ENCODE measurements at places on chromosomes 4 and X. TPM values are rescaled to one million over a fixed set of nuclear protein-coding genes. Genes with fewer than 3 reads are reported as not detected.

- DNase-seq = no peak
Measured at GRCh38 chr4:72948080-72948479, 121.4 kb downstream of the COX18 start.

- no peak for DNase-seq
Measured at GRCh38 chr4:79413032-79413885, 5.2 kb upstream of the GK2 start.

DNA sequence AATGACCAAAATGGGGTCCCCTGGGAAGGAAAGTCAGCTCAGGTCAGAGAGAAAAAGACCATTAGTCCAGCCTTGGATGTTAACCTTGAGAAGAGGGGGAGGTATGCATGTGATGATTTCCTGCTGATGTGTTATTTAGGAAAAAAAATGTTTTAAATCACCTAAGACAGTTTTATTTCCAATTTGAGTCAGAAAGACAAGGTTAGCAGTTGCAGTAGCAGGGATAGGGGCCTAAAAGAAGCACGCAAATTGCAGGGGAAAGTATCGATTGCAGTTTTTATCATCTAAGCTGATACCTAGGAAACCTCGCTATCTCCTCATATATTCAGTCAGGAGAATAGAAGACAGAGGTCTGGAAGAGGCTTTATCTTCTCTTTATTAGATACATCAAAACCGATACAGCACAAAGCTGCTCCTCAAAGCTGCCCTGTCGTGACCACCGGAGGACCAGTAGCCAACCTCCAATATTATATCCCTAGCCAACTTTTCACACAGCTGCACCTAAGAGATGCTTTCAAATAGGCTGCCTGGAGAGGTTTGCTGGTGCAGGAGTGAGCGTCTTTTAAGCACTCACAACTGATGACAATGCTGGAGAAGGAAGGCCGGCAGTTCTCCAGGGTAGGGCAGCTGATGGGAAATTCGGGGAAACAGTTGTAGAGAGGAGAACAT is 289.4 kb downstream of the INPP4B start:
- no peak for DNase-seq

GRCh38 chr4:186304866-186305505 is 39.0 kb downstream of the F11 start:
- DNase-seq = no peak

DNA sequence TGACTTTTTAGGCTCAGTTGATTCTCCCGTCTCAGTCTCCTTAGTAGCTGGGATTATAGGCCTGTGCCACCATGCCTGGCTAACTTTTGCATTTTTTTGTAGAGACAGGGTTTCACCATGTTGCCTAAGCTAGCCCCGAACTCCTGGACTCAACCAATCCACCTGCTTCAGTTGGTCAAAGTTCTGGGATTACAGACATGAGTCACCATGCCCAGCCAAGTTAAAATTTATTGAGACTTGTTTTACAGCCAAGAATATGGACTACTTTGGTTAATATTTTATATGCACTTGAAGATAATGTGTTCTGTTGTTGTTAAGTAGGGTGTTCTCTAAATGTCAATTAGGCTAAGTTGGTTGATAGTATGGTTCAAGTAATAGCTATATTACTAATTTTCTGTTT is 58.7 kb downstream of the CYTL1 start:
- DNase-seq = no peak

DNA sequence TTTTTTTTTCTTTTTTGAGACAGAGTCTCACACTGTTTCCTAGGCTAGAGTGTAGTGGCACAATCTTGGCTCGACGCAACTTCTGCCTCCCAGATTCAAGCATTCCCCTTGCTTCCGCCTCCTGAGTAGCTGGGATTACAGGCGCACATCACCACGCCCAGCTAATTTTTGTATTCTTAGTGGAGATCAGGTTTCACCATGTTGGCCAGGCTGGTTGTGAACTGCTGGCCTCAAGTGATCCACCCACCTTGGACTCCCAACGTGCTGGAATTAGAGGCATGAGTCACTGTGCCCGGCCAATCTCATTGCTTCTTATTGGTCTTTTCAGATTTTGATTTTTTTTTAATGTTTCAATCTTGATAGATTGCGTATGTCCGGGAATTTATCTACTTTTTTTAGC is 124.4 kb downstream of the NBDY start:
- DNase-seq = no peak

DNA sequence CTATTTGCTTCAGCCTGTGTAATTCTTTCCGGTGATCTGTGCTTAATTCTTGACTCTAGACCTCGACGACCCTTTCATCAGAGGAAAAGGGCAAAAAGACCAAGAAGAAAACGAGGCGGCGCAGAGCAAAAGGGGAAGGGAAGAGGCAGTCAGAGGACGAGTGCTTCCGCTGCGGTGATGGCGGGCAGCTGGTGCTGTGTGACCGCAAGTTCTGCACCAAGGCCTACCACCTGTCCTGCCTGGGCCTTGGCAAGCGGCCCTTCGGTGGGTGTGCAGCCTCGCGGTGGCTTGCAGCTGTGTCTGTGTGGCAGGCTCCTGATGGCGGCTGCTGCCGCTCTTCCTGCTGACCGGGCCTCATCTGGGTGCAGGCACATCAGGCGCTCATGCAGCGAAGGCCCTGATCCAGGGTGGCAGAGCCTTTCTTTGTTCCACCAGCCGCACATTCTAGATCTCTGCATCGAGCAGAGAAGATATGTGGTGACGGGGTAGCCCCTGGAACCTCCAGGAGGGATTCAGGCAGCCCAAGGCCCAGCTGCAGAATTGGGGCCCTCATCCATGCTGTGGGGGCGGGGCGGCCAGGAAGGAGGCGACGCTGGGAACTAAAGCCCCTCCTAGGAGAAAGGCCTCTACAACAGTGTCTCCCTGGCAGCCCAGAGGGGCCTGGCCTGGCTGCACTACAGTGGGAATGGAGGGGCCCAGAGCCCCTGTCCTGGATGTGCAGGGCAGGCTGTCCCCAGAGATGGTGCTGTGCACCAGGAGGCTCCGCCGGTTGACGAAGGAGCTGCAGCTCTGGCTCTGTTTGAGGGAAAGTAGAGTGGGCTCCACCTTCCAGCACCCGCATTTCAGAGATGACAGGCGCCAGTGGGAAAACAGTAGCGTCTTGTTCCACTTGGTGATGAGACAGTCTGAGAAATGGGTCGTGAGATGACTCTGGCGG is 32.1 kb downstream of the NELFA start:
- no peak for DNase-seq

DNA sequence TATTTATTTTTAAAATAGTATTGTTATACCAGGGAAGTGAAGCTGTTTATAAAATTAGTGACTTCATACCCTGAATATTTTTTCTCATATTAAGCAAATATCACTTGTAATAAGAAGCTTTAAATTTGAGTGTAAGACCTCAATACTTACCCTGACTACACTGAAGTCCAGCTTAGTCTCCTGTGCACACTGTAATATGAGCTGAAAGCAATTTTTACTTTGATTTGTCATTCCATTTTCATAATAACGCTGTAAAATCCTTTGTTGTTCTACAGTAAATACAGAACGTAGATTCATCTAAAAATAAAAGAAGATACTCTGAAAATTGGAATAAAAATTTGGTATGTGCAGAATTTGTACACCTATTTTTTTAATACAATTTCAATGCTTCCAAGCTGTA is 27.2 kb downstream of the HDX start:
- no peak for DNase-seq

- no peak for DNase-seq
Measured at GRCh38 chrX:44953734-44954502, 80.9 kb downstream of the KDM6A start.

DNA sequence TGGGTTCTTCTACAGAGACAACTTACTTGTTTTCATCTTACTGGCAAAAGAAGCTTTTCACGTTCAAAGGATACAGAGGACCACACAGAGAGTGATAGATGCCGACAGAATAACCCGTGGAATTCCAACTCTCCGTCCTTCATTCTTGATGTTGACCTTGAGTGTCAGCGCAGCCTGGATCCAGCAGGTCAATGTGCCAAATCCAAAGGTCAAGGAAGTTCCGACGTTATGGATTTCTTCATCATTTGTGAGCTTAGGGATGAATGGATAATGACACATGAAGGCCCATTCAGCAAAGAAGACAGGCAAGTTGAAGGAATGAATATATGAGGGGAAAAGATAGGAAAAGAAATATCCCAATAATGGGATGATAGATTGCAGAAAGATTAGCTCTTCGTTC is 59.6 kb downstream of the ENOPH1 start:
- no peak for DNase-seq

DNA sequence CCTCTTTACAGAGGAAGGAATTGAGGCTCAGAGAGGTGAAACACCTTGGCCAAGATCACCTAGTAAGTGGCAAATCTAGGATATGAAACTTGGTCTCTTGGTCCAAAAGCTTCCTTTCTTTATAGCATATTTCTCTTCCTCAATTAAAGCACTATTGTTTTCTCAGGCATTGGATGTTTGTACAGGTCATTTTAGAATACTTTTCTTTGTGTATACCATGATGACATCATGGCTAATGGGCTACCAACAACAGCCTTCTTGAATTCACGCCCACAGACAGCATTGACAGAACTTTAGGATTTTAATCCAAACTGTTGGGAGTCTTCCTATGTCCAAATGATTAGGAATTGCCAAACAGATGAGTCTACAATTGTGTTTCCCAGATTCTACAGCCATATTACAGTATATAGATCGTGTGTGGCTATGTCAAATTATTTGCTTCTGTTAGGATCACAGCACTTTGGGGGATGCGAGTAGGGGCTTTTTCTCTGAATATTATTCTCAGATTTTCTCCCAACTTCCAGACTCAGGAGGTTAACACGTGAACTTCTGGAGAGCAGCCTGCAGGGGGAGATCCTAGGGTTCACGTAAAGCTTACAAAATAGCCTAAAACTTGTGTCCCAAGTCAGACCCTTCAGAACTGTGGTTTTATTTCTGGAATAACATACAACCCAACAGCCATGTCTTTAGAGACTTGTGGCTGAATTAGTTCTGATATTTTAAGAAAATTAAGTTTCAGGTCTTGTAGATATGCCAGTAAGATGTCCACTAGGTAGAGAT is 191.8 kb downstream of the SHROOM3 start:
- DNase-seq = no peak

DNA sequence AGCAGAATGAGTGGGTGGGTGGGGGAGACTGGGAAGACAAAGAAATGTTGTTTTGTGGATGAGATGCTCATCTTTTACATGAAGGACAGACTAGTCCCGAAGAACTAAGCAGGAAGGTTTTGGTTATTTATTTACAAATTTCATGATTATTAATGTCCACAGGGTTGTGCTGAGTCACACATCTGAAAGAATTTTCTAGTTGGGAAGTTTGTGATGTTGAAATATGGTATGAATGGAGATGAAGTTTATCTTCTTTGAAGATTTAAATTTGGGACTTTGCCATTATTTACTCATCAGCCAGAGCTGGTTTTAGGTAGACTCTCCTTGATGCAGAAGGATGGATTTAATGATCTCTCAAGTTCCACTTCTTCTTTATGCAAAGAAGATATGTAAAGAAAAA is 75.5 kb downstream of the MOSPD2 start:
- no peak for DNase-seq

DNA sequence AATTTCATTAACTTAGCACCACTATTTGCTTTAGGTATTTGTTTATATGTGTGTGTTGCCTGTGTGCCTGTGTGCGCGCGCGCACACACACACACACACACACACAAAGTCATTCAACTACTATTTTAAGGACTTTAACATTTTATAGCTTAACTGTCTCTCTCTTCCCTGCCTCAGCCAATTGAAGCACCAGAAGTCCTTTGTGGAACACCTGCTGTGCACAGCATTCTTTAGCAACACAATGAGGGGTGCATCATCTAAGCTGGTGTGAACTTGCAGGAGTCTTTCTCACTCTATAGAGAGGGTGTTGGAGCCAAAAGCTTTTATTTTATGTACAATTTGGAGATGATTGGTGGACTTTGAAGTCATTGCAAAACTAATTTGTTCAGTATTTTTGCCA is 31.3 kb downstream of the SLIT2 start:
- no peak for DNase-seq

GRCh38 chrX:39481621-39482020 is 616.1 kb downstream of the BCOR start:
- no peak for DNase-seq

- DNase-seq = no peak
Measured at GRCh38 chrX:3166670-3167455, 125.6 kb downstream of the ARSF start.

DNA sequence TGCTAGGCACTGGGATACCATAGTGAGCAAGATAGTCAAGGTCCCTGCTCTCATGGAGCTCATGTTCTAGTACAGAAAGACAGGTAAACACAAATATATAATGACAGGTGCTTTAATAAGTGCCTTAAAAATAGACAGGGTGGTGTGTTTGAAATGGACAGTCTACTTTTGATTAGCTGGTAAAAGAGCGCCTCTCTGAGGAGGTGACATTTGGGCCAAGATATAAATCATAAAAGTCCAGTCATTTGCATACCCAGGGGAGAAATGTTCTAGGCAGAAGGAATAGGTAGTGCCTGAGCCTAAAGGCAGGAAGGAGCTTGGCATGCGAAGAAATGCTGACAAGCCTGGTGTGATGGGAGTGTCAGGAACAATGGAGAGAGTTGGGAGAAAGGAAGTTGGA is 83.6 kb downstream of the DNAAF6 start:
- no peak for DNase-seq

GRCh38 chr4:26141051-26141721 is 179.6 kb upstream of the RBPJ start:
- DNase-seq = no peak

- no peak for DNase-seq
Measured at GRCh38 chr4:30495651-30496310, 224.4 kb upstream of the PCDH7 start.

GRCh38 chrX:133465254-133465653 is 50.0 kb upstream of the GPC4 start:
- no peak for DNase-seq

DNA sequence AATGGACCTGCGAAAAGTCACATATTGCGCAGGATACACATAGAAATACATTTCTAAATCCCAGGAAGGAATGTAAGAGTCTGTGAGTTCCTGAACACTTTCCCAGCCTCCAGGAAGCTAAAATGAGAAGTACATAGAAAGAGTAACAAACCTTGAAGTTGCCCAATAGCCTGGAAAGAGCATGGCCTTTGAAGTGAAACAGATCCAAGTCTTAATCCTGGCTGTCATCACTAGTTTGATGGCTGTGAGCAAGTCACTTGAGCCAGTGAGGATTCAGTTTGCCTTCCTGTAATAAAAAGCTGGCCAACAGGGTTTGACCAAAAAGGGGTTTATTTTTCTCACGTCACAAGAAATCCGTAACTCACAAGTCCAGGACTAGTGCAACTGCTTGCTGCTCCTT is 69.8 kb downstream of the ARHGEF38 start:
- DNase-seq = no peak

DNA sequence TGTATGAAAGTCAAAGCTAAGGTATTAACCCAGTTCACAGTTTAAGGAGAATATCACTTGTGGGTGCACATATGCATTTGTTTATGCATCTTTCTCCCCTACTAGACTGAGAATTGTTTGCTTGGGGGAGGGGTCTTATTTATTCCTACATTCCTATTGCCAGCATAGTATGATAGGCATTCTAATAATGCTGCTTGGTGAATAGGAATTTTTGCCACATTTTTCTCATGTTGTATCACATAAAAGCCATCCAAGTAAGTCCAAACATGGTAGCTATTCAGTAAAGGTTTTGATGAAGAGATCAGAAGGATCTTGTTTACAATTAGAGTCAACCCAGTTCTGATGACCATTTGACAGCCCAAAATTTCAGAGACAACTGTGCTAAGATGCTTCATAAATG is 48.6 kb downstream of the ASB9 start:
- DNase-seq = no peak

PNMA5 gene
- polyA plus RNA-seq = not detected

ARMCX2 gene
- 23.2 TPM for polyA plus RNA-seq

IL1RAPL2 gene
- 0.24 TPM for polyA plus RNA-seq

OPHN1 gene
- 5.8 TPM for polyA plus RNA-seq

NDST4 gene
- not detected for polyA plus RNA-seq

JCHAIN gene
- not detected for polyA plus RNA-seq

TLL1 gene
- 1.5 TPM for polyA plus RNA-seq

Data from keratinocyte (primary cell).